ENCODE measurements at places on chromosomes 5 and 9.
A peak's percentile ranks its signal among the peaks of the same experiment; 100 is the strongest.

DNA sequence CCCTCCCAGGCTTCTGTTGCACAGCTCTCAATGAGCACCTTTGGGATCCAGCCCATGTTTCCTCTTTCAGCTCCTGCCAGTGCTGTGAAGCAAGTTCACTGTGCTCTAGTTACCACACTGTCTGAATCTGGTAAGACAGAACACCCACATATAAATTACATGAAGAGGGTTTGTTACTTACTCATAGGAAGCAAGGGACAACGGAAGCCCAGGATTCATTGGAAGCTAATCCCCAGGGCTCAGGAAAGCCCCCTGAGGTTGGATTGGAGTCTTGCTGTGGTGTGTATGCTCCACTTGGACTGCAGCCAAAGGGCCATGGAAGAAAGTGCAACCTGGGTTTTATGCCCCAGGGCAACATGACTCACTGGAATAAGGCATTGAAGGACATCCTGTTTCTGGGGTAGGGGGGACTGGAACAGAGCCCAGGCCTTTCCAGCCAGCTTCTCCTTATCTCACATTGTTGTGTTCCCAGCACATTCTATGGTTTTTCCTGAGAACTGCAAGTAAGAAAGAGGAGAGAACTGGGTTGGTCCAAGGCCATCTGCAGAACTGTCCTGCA, 15.6 kb upstream of the CLK4 start:
- ATAC-seq = no peak

GRCh38 chr5:139575751-139576150, 14.6 kb downstream of the UBE2D2 start:
- peak; percentile 73 for ATAC-seq

- peak; percentile 35 for ATAC-seq
Measured at GRCh38 chr9:83964973-83965349, 15.1 kb downstream of the HNRNPK start.

DNA sequence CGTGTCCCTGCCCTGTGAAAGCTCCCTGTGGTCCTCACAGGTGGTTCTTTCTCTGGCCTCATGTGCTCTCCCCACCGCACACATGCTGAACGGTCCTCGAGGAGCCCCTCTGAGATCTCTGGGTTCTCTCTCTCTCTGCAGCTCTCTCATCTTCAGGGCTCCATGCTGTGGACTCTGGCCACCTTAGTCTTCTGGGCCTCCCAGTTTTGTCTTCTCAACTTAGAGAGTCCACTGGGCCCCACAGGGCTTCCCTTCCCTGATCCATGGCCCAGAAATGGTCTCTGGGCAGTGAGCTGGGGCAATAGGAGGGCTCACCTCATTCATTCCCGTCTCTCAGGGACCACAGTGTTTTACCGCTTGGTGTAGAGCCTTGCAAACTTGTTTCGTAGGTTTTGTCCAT, 26.4 kb downstream of the FGD3 start:
- ATAC-seq = no peak

- ATAC-seq = no peak
Measured at GRCh38 chr9:114729706-114730105, 47.7 kb upstream of the TEX48 start.

DNA sequence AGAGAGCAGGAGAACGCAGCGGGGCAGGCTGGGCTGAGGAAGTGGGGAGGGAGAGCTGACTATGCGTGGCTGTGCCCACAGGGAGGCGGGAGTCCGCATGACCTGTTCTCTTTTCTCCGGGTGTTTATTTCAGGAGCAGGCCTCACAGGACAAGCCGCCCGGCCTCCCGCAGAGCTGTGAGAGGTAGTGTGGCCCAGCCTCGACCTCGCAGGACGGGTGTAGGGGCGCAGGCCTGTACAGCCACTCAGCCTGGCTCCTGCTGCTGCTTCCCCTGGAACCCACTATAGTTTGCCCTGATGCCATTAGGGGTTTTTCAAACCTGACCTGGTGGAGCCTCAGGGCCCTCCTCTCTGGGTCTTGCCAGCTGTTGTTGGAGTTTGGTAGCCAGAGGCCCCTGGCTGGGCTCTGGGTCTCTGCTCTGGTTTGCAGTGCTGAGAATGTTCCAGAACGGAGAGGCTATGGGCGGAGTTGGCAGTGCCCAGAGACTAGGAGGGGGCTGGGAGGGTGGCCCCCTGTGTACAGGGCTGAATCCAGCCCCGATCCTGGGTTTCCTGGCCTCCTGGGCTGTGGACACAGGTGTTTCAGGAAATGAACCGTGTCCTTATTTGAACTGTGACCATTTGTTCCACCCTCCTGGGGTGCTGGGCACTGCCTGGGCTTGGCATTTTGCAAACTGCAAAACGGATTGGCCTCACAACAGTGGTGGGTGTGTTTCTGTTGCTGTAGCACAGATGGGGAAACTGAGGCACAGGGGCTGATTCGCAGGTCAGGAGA, 78.8 kb downstream of the WNK2 start:
- ATAC-seq = no peak

GRCh38 chr5:149048811-149049210, 14.1 kb downstream of the SH3TC2 start:
- ATAC-seq = no peak

DNA sequence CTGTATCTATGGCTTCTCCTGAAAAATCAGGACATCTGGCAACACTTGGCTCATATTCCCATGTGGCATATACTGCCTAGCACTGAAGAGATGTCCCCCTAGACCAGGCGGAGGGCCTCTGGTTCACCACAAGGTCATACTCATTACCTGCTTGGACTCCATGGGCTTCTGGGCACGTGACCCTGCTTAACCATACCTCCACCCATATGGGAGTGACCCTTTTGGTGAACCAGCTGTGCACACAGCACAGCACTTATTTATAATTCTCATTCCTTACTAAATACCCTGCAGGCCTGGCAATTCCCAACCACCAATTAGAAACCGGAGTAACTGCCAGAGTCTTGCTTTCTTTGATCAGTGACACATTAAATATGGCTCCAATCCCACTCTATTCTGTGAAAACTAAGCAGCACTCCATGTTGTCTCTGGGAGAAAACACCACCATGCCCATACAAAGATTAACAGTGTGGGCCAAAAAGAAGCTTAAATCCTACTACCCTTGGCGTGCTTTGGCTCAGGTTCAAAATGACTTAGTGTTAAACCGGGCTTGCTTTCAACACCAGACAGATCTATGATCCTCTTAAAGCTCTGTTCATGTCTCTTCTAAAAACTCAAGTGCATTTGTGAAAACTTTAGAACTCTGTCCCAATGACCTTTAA, 57.7 kb downstream of the MTMR12 start:
- ATAC-seq = no peak

- ATAC-seq = no peak
Measured at GRCh38 chr9:82732928-82733327, 330.0 kb downstream of the RASEF start.

DNA sequence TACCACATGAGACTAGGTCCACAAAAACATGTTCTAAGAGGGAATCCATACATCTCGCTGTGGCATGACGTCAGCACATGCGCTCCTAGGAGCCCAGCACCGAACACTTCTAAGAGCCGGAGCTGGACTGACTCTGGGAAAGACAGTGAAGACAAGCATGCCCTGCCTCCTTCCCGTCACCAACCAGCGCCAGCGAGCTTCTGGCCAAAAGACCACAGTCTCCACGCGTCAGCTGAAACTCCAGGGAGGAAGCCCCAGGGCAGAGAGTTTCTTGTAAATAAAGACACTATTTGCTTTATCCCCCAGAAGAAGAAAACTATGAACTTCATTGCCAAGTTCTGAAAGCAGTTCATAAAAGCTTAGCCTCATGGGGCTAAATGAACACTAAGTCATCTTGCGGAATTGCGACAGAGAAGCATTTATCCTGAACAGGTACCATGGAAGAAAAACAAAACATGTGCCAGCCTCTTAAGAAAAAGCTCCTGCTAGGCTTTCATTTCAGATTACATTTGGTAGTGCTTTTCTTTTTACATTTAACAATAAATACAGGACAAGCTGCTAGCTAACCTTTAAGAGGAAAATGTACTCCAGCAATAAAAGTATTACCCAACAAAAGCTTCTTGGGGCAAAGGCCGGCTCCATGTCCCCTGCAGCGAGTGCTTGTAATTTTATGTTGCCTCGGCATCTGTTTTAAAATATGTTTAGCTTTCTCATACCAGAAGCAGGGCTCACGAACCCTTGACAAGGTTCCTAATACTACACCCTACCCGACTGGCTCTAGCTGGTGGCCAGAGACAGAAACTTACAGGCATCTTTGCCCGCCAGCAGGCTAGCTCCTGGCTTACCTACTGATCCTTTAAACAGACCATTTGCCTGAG, 96.5 kb downstream of the PRRT1B start:
- ATAC-seq = no peak

DNA sequence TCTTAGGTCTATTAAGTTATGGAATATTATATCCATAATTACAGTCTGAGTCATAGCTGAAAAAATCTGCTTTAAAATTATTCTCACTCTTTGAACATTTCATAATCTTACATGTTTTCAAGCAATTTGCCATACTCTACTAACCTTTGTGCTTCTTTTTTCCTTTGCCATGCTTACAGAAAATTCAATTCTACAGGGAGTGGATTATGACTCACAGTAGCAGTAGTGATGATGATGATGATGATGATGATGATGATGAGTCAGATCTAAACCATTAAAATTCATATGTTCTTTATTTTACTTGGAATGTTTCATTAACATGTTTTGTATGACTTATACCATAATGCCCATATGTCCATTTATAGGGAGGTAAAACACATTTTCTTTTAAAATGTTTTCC, 207.1 kb downstream of the VPS13A start:
- ATAC-seq = no peak

- no peak for ATAC-seq
Measured at GRCh38 chr5:149135536-149136201, 5.6 kb upstream of the ABLIM3 start.

GRCh38 chr5:15993334-15993733, 186.3 kb downstream of the MARCHF11 start:
- ATAC-seq = no peak

- no peak for ATAC-seq
Measured at GRCh38 chr5:139354186-139354585, 12.5 kb downstream of the PAIP2 start.

- no peak for ATAC-seq
Measured at GRCh38 chr5:159249158-159249557, 13.9 kb upstream of the UBLCP1 start.

GRCh38 chr9:38106488-38106887, 37.5 kb upstream of the SHB start:
- ATAC-seq = no peak

GRCh38 chr9:69149321-69149807, 24.7 kb upstream of the TJP2 start:
- no peak for ATAC-seq

DNA sequence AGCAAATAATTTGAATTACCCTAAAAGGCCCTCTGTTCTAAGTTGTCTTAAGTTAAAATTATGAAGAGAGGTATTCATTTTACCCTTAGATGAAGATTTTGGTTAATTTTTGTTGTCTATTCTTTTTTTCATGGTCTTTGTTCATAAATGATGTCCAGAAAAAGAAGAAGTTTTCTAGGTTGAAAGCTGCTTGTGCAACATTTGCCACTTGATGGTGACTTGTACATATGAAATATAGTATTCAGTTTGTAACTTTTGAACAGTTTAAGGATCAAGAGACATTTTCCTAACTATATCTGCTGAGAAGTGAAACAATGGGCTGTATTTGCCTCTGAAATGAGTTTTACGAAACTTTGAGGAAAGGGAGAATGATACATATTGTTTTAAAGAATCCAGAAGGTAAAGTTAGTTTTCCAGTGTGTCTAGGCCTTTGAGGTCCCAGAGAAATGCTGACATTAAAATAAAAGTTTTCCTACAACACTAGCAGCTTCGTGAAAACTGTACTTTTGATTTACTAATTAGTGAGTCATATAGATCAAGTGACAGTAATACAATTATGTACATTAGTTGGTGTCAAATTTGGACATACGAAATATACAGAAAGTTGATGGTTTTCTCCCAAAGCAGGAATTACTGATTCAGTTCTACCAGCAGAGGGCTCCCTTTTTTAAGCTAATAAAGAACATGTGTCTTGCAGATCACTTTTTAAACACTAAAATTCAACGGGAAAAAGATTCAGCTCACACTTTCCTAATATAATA, 70.5 kb downstream of the PIK3R1 start:
- no peak for ATAC-seq

DNA sequence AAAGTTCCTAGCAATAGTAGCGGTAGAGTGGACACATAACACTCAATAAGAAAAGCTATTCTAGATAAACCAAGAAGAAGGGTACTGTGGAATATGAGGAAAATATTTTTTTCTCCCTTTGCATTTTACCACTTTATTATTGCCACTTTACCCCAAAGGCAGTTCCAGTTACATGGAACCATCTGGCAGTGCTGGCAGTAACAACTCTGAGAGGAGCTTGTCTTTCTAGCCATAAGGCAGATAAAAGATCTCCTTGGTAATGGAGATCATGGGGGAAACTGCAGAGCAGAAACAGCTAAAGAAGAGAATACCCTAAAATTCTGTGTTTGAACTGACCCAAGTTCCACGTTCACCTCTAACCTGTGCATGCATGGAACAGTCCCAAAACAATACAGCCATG, 38.5 kb downstream of the UBTD2 start:
- ATAC-seq = no peak

DNA sequence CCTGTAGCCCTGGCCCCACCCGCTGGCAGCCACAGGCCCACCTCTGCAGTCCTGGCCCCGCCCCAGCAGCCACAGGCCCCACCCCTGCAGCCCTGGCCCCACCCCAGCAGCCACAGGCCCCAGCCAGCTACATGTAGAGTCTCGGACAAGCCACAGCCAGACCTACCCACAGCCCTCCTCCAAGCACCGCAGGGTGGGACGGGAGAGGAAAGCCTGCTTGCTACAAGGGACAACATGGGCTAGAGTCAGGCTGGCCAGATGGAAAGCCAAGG, 49.5 kb upstream of the SARDH start:
- ATAC-seq = peak; percentile 40

DNA sequence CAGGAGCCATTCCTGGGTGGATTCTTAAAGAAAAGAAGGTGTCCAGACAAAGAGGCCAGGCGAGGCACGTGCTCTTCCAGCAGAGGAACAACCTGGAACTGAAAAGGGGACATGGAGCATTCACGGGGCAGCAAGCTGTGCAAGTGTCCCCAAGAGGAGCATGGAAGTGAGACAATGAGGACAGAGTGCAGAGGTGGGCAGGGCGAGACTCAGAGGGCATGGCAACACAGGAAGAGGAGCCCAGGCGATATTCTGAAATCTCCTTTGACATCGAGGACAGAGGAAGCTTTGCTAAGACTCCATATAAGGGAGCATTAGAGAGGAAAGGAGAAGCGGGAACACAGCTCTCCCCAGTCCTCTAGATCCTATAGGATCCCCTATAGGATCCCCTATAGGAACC, 29.4 kb upstream of the SPATA31E1 start:
- no peak for ATAC-seq

DNA sequence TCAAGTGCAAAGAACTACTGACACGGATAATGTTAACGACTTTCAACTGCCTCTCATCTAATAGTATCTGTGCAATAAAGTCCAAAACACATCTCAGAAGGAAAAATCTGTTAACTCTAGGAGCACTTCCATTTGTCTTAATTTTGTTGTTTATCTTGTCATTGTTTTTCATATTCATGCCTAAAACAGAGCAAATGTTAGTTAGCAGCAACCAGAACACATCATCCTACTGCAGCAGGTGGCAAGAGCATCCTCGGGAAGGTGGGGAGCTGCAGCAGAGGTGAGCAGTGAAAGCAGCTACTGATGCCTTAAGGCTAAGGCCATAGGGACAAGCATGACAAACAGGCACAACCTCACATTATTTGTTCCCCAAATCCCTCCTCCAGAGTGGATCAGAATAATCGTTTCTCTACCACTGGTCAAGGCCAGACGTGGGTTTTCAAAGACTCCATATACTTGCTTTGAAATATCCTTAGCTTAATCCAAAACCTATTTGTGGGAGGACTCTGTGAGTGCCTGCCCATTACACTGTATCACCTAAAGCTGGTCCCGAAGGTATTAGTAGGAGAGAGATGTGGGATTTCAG, 1.0 kb downstream of the HMGCS1 start:
- ATAC-seq = no peak

Data from activated CD4-positive, CD25-positive, alpha-beta regulatory T cell treated with anti-CD3 and anti-CD28 coated beads, Interleukin-2, amount 50 U/mL, for 24 hours (primary cell).